ENCODE measurements at places on chromosomes 6 and 20. TPM values are rescaled to one million over a fixed set of nuclear protein-coding genes. Genes with fewer than 3 reads are reported as not detected.

SLC17A3 gene
- not detected for total RNA-seq

OTOR gene
- not detected for total RNA-seq

PROCR gene
- total RNA-seq = 43.7 TPM

SPATA25 gene
- 1.9 TPM for total RNA-seq

CPNE5 gene
- 31.7 TPM for total RNA-seq

GJA10 gene
- not detected for total RNA-seq

PRPH2 gene
- 2.5 TPM for total RNA-seq

MCHR2 gene
- total RNA-seq = not detected

VWA7 gene
- 12.8 TPM for total RNA-seq

Measured in right cardiac atrium (tissue), 5 donors.